ENCODE measurements at places on chromosomes 6 and 20. TPM values are rescaled to one million over a fixed set of nuclear protein-coding genes. Genes with fewer than 3 reads are reported as not detected.

GRCh38 chr6:117503211-117503610 lies 20.7 kb downstream of the DCBLD1 start:
- DNase-seq = no peak
- H3K27ac ChIP-seq = no peak overlapping the region
- no peaks in the 10 kb centered on the region for H3K36me3 ChIP-seq
- H3K4me1 ChIP-seq = no peaks in the 10 kb centered on the region

The GGT7 gene
- total RNA-seq = 40.6 TPM

- no peak overlapping the region for H3K4me3 ChIP-seq
- H3K27ac ChIP-seq = no peak overlapping the region
- H3K27me3 ChIP-seq = no peaks in the 10 kb centered on the region
- no peak for DNase-seq
- no peaks in the 10 kb centered on the region for H3K4me1 ChIP-seq
These were observed 14.9 kb downstream of the ULBP1 start for GRCh38 chr6:149978610-149979009.

The MCHR2 gene
- not detected for total RNA-seq

The UQCC2 gene
- total RNA-seq = 4.6 TPM

GRCh38 chr20:45997187-45997586 lies 11.5 kb upstream of the MMP9 start:
- no peak overlapping the region for H3K4me3 ChIP-seq
- DNase-seq = no peak
- no peak overlapping the region for H3K27ac ChIP-seq
- no peaks in the 10 kb centered on the region for H3K36me3 ChIP-seq

The STXBP5 gene
- 115 TPM for total RNA-seq

- no peaks in the 10 kb centered on the region for H3K36me3 ChIP-seq
- no peaks in the 10 kb centered on the region for H3K27me3 ChIP-seq
- no peak overlapping the region for H3K4me3 ChIP-seq
- H3K27ac ChIP-seq = no peak overlapping the region
- no peak for DNase-seq
- no peaks in the 10 kb centered on the region for H3K4me1 ChIP-seq
These were observed 4.1 kb upstream of the TBC1D32 start for GRCh38 chr6:121338366-121338765.

- peaks cover 13% of the 10 kb centered on the region for H3K4me1 ChIP-seq
- no peak overlapping the region for H3K4me3 ChIP-seq
- H3K27me3 ChIP-seq = no peaks in the 10 kb centered on the region
These were observed 3.2 kb upstream of the NCR2 start for GRCh38 chr6:41332241-41332640.

DNA sequence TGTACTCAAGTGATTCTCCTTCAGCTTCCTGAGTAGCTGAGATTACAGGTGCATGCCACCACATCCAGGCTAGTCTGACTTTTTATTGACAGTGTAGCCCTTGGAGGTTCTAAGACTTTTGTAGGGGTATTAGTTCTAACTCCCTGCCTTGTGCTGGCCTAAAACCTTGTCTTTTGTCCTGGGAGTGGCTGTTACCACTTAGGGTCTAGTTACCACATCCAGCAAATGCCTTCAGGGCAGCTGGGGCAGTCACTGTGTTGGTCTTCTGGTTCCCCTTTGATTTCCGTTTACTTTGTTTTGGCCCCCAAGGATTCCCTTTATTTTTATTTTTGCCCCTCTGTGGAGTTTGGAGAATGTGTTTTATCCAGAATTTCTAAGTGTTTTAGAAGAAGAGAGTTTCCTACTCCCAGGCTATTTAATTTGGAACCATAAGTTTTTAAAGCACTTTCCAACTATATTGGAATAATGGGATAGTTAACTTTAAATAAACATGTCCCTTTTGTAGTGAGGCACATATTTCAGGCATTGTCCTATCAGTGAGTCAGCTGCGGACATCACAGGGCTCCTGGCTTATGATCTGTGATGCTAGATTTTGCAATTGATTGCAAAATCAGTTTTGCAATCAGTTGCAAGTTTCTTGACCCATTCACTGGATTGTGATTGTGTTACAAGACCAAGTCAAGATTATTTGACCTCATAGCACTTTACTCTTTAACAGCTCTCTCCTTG lies 25.0 kb downstream of the IL22RA2 start:
- no peaks in the 10 kb centered on the region for H3K4me1 ChIP-seq
- no peak overlapping the region for H3K4me3 ChIP-seq
- no peak for DNase-seq

DNA sequence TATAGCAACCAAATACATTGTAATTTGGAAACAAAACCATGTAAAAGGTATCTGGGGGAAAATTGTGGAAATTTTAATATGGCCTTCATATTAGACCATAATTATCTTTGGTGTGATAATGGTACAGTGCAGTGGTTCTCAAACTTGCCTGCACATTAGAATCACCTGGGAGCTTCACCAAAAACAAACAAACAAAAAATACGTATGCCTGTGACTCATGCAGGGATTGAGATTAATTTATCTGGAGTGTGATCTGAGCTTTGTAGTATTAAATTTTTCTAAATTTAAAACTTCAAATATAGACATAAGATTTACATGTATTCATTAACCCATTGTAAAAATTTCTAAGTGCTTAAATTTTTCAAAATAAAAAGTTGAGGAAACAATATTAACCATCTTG lies 31.5 kb downstream of the ARHGAP18 start:
- no peaks in the 10 kb centered on the region for H3K4me1 ChIP-seq
- no peak for DNase-seq
- H3K27ac ChIP-seq = peak overlapping the region; percentile 44
- no peaks in the 10 kb centered on the region for H3K36me3 ChIP-seq
- no peak overlapping the region for H3K4me3 ChIP-seq

The PRR18 gene
- total RNA-seq = not detected

DNA sequence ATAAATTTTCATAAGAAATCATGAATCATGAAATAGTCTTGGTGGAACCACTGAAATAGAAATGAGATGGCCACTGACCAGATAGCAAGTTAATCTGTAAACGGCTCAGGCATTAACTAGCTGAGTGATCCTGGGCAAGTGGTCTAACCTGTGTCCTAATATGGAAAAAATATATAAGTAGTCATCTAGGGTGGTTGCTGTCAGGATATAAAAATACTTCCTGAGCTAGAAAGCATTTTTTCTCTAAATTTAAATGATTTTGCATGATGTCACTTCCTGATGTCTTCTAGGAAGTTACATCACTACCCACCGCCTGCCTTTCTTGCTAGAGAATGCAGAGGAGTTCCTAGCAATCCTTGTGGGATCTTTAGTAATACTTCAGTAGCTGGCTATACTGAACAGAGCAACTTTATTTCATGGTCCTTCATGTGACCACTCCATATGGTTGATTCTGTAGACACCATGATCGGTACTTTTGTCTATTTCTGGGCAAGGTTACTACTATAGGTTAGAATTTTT lies 228.1 kb upstream of the CEP162 start:
- no peak overlapping the region for H3K27ac ChIP-seq
- H3K4me1 ChIP-seq = no peaks in the 10 kb centered on the region
- no peaks in the 10 kb centered on the region for H3K27me3 ChIP-seq
- no peak overlapping the region for H3K4me3 ChIP-seq
- DNase-seq = no peak
- no peaks in the 10 kb centered on the region for H3K36me3 ChIP-seq

DNA sequence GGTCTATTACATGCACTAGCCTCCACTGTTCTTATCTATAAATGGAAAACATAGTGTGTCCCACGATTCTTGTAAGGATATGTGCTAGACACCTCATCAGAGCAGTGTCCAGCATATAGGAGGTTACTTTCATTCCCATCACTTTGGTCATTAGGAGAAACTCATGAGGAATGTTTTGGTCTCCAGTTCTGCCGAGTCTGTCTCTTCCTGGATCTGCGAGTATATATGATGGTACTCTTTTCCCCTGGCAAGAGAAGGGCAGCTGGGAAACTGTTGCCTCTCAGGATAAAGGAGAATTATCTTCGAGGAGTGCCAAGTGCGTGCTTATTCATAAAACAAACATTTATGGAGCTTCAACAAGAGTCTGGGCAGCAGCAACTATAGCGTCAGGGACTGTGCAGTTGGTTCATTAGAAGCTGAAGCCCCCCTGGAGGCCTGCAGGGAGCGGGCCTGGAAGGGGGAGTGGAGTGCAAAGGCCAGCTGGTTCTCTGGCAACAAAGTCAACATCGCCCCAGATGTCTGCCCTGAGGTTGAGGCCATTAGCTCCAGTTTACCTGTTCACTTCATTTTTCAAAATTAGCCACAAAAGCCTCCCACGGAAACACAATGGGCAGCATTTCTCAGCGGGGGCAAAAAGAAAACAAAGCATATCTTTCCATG lies 811.9 kb downstream of the MAFB start:
- H3K27ac ChIP-seq = no peak overlapping the region
- H3K4me1 ChIP-seq = no peaks in the 10 kb centered on the region
- no peak for DNase-seq
- H3K4me3 ChIP-seq = no peak overlapping the region

GRCh38 chr6:160678230-160678629 lies 14.2 kb upstream of the LPA start:
- H3K4me3 ChIP-seq = no peak overlapping the region
- no peak for DNase-seq
- no peaks in the 10 kb centered on the region for H3K4me1 ChIP-seq
- H3K36me3 ChIP-seq = no peaks in the 10 kb centered on the region
- H3K27me3 ChIP-seq = no peaks in the 10 kb centered on the region

DNA sequence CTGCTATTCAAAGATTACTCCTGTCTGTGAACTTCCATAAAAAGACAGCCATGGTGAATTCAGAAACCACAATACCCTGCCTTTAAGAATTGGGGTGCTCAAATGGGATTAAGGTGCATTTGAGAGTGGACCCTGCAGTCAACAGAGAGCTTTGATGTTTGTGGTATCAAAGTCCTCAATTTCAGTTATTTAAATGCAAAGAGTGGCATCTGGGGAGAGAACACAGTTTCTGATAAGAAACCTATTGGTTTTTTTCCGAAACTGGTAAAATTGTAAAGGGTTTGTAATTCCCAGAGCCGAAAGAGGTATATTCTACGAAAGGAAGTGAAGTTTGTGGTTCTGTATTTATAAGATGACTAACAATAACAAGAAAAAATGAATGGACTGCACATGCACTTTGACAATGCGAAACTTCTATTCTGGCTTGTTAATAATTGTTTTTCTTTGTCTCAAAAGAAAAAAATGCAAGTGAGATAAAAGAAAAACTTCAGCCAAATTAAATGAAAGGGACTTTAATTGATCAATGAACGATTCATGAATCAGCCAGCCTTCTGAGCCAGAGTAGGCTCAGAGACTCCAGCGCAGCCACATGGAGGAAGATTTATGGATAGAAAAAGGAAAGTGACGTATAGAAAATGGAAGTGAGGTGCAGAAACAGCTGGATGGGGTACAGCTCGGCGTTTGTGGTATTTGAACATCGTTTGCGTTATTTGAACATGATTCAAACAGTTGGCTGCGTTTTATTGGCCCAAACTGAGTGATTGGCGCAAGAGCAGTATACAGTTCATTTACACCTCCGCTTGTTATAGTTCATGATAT lies 70.5 kb upstream of the DUSP22 start:
- no peaks in the 10 kb centered on the region for H3K36me3 ChIP-seq
- H3K27ac ChIP-seq = no peak overlapping the region
- no peaks in the 10 kb centered on the region for H3K4me1 ChIP-seq

GRCh38 chr6:17388365-17388764 lies 5.0 kb upstream of the CAP2 start:
- H3K27me3 ChIP-seq = no peaks in the 10 kb centered on the region
- H3K4me3 ChIP-seq = no peak overlapping the region
- no peaks in the 10 kb centered on the region for H3K36me3 ChIP-seq
- H3K4me1 ChIP-seq = no peaks in the 10 kb centered on the region
- no peak for DNase-seq
- H3K27ac ChIP-seq = no peak overlapping the region

DNA sequence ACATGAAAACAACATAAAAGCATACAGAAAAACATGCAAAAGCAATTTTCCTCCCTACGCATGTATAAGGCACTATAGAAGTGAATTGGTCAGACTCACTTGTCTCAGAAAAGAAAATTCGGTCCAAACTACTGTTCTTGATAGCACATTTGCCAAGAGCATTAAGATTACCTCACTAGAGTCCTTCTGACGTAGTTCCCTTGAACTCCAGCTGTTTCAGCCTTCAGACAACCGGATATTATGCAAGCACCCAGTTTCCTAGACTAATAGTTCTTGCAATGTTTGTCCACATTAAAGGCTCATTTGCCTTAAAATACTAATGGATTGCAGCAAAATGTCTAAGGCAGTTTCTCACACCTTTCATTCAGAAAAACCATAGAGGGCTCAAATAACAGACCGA lies 2.5 kb upstream of the CASS4 start:
- H3K4me1 ChIP-seq = no peaks in the 10 kb centered on the region
- H3K36me3 ChIP-seq = peaks cover 2% of the 10 kb centered on the region
- no peak overlapping the region for H3K4me3 ChIP-seq
- DNase-seq = no peak
- no peaks in the 10 kb centered on the region for H3K27me3 ChIP-seq

The MCCD1 gene
- not detected for total RNA-seq

The LRRC73 gene
- not detected for total RNA-seq

DNA sequence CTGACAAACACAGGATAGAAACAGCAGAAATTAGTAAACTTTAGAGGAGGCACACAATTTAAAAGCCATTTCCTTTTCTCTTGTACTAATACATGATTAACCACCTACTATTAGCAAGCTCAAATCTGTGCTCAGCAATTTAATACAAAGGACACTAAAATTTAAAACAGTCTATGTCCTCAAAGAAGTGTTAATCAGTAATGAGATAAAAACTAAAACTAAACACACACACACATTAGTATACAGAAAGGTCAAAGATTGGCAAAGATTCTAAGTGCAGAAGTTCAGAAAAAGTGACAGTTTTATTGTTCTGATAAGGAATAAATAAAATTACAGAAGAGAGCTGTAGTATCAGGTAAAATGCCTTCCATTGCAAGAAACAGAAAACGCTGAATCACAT lies 73.9 kb upstream of the RUNX2 start:
- DNase-seq = no peak
- no peaks in the 10 kb centered on the region for H3K4me1 ChIP-seq
- H3K27ac ChIP-seq = no peak overlapping the region
- no peaks in the 10 kb centered on the region for H3K27me3 ChIP-seq
- H3K4me3 ChIP-seq = no peak overlapping the region
- no peaks in the 10 kb centered on the region for H3K36me3 ChIP-seq

The PRSS35 gene
- not detected for total RNA-seq

DNA sequence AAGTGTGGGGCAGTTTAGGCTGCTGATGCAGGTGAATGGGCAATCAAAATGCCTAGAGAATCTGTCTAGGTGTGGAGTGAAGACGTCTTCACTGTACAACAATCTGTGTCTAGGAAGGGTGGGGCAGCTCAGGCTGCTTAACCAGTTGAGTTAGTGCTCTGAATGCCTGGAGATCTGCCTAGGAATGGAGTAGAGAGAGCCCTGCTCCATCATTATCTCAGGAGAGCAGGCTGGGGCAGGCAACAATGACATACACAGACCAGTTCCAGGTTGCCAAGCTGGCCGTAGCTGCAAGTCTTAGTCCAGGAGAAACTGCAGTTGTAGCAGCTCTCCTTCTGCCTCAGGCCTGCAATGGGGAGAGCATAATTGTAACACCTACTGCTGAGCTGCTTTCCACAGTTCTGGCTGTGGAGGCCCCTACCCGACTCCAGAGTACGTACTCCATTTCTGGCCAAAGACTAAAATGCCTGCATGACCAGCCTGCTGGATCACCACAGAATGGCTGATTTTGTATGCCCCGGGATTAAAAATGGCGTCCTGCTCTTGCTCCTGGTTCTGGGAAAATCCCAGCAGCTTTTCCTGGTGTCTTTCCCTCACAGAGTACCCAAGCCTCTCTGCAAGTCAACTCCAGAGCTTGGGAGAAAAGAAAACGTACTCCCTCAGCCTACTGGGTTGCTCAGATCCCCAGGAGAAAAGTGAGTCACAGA lies 545.4 kb downstream of the ADGRB3 start:
- H3K36me3 ChIP-seq = no peaks in the 10 kb centered on the region
- no peak overlapping the region for H3K4me3 ChIP-seq
- H3K27ac ChIP-seq = no peak overlapping the region
- H3K4me1 ChIP-seq = no peaks in the 10 kb centered on the region
- DNase-seq = no peak

Data from Peyer's patch (tissue), 4 donors.